ENCODE measurements at places on chromosomes 3 and 15.

GRCh38 chr15:73957785-73958184, 31.5 kb downstream of the LOXL1 start:
- no peak for DNase-seq

DNA sequence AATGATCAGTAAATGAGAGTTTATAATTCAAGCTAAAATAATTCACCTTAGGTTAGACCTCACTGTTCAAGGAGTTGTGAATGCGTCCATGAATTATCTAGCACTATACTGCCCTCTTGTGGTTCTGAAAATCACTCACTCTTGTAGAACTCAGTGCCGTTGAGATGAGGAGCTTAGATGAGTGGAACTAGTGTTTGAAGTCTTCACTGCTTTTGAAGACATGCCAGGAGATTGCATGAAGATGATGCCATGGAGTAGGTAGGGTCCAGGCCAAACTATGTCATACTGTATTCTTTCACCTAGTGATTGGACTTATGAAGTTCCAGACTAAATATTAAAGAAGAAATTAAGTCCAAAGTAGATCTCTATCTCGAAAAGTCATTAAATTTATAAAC, 28.8 kb downstream of the LYSMD4 start:
- DNase-seq: peak; percentile 85

DNA sequence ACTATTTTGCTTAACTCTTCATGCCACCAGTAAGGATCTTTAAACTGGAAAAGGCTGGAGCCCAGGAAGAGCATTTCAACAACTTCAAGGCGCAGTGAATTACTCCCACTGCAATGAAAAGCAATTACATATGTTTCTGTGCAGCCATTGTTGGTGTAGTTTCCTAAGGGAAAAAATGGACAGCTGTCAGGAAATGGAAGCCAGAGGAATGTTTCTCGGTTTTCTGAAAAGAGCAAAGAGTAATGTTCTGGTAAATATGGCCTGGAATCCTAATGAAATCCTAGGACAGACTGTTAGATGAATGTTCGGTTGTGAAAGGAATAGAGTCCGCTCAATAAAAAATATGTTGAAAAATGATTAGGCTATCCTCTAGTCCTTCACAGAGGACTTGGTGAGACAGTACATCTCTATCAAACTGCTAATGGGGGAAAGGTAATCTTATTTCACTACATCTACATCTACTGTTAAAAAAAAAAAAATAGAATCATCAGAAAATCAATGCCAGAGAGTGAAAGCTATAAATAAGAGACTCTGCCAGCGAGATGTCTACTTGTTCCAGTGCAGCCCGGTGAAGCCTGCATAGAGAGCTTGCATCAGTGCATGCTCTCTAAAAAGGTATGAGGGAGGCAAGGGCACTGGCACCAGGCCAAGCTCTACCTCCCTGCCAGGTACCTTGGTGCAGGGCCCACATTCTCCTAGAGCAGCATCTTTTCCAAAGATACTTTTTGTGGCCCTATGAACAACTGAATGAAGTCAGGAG, 68.2 kb upstream of the TJP1 start:
- DNase-seq: no peak

GRCh38 chr15:99359769-99360168, 108.5 kb downstream of the LRRC28 start:
- no peak for DNase-seq

- no peak for DNase-seq
These were observed 1.3 kb downstream of the TOP2B start for GRCh38 chr3:25663347-25663868.

GRCh38 chr3:68485051-68485450, 447.3 kb downstream of the TAFA4 start:
- DNase-seq: no peak

GRCh38 chr3:37554364-37554763, 307.3 kb upstream of the CTDSPL start:
- DNase-seq: no peak

- no peak for DNase-seq
These were observed 4.4 kb downstream of the CAMKV start for GRCh38 chr3:49865198-49865784.

DNA sequence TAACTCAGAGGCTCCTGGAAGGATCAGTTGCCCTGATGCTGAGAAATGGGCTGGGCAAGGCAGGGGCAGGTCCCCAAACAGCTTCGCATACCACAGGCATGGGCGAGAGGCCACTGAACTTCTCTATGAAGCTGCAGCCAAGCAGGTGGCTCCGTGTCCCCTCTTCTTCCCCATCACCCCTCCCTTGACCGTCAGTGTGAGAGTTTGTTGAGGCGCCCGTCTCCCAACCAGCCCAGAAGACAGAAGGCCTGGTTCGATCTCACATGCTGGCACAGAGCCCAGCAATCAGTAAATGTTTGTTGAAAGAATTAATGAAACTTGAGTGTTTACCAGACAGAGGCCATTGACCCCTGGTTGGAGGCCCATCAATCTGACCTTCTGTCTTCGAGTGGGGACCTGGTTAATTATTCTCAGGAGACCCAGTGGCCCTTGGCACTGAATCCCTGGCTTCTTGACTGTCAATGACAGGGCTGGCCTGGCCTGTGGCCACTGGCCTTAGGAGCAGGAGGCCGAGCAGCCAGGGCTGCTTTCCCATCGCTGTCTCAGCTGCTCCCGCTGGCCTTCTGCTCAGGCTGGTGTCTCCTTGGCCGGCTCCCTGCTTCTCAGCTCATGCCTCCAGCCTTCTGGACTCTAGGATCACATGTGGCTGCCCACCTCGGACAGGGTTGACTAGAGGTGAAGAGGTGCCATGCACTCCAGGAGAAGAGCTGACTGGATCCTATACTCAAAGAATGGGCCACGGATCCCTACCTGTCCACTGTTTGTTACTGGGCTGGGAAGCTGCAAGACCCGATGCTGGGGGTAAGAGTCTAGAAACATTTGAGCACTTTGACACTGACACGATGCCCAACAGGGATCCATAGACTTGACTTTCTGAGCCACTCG, 113.4 kb downstream of the ASB7 start:
- no peak for DNase-seq

DNA sequence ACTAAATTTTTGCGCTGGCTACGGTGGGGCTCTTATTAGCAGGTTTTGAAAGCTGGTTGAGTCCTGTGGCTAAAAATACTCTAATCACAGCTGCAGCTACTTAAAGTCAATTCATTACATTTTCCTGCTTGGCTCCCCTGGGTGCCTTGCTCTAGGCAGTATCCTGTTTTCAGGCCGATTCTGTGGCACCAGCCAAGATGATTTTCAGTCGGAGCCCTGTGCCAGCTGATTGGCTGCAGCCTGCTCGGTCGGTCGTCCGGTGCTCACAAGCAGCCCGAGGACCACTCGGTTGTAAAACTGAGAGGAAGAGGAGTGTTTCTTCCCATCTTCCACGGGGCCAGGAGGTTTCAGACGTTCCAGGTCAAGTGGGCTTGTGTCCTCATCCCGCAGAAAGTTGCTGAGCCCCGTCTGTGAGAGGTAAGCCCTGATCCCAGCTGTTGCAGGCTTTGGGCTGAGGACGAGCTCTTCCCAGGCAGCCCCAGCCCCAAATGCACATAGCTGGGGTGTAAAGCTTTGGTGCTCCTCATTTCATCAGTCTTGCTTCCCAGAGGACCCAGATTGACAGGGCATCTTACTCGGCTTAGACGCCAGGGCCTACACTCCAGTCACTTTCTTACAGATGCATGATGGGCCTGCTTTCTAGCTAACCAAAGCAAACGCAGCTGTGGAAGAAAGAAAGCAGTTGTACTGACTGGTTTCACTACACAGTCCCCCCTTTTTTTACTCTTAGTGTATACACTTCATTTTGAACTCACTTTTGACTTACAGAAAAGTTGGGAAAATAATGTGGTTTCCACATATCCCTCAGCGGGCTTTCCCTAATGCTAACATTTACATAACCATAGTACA, 15.9 kb downstream of the LYSMD4 start:
- DNase-seq: no peak

DNA sequence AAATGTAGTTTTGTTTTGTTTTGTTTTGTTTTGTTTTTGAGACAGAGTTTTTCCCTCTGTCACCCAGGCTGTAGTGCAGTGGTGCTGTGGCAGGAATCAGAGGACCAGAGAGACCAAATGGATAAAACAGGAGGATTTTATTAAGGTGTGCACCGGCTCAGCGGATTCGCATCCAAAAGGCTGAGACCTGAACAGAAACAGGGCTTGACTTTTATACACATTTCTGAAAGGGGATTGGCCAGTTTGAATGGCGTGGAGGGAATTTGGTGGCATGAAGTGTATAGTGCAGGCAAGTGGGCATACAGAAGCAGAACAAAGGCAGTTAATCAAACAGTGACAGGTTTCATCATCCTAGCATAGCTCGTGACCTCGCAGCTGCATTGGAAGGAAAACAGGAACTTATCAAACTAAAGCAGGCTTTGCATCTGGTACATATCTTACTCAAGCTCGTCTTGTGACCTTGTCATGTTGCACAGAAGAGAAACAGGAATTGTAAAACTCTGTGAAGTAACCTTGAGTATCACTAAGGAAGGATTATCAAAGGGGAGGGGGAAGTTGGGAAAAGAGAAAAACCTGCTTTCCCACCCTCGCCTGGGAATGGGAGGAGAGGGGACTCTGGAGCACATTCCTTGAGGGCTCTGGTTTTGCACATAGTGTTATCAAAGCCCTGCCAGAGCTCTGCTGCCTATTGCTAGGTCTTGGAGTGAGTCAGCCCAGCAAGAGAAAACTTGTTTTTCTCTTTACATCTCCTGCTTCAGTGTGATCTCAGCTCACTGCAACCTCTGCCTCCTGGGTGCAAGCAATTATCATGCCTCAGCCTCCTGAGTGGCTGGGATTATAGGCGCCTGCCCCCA, 38.5 kb downstream of the C3orf62 start:
- no peak for DNase-seq

GRCh38 chr3:47008234-47008796, 28.8 kb downstream of the NBEAL2 start:
- no peak for DNase-seq

DNA sequence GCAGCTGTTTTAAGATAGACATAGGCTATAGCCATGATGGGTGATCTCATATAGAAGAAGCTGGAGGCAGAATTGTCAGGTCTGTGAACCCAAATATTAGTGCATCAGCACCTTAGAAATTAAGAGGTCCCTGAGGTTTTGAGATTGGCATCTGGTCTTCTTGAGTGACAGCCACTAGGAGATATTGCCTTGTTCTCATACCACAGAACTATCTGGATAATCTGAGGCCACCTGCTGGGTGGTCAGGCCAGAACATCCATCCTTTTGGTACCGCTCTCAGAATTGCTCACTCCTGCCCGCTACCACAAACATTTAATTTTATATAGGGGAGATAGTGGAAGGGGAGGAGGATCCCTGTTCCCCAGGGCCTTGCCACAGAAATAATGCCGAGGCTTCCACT, 210.6 kb upstream of the ZPLD1 start:
- DNase-seq: no peak

All from H4 (cell line).